Type B pancreatic cell (in vitro differentiated cells): ENCODE measurements at places on chromosomes 1 and 21.

DNA sequence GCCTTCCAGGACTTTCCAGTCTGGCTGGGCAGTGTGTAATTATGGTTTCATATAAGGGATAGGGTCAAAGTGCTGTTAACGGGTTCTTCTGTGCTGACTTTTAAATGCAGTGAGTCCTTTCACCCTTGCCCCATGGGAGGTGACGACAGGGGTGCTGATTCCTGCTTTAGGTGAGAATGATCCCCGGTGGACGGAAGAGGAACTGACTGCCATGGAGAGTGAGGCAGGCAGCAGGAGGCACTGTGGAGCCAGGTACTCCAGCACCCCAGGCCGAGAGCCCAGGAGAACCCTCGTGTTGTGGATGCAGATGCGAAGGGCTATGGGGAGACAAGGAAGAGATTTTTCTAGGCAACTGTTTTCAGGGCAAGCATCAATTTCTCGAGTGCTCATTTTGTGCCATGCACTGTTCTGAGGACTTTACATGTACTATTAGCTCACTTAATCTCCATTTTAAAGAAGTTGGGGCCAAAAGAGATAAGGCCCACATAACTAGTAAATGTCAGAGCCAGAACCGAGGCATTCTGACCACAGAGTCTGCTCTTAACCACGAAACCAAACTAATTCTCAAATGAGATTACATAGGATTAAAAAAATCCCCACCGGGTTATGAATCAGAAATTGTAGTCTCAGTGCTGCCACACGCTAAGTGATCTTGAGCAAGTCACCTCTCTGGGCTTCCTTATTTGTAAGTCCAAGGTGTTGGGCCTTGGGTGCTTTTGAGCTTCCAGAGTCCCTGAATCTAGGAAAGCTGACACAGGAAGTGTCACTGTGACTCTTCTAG is 28.2 kb downstream of the STPG1 start:
- peaks cover 16% of the 10 kb centered on the region for H3K36me3 ChIP-seq
- no peak for DNase-seq
- no peaks in the 10 kb centered on the region for H3K27me3 ChIP-seq
- no peak overlapping the region for H3K4me3 ChIP-seq

DNA sequence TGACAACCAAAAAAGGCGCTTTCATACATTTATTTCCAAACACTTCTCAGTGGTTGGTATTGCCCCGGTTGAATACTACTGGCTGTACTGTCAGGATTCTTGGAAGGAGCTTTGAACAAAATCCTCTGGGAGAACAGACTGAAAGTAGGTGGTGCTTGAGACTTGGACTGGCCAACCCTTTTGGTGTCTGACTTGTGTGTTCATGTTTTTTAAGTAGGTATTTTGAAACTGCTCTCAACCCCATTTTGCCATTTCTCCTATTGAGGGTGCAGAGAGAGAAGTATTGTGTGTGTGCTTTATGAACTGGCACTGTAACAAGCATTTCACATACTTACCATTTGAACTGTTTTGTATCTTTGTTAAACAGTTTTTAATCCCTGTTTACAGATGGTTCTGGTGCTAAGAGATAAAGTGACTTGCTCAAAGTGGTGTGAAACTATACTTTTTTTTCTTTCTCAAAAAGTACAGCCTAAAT is 21.2 kb downstream of the ARID1A start:
- H3K27me3 ChIP-seq: no peaks in the 10 kb centered on the region
- peaks cover 43% of the 10 kb centered on the region for H3K36me3 ChIP-seq
- peak overlapping the region; percentile 5 for H3K27ac ChIP-seq
- H3K4me3 ChIP-seq: no peak overlapping the region
- peaks cover 58% of the 10 kb centered on the region for H3K4me1 ChIP-seq

GRCh38 chr1:89035080-89035479 is 12.4 kb upstream of the GBP3 start:
- no peaks in the 10 kb centered on the region for H3K4me1 ChIP-seq
- no peak overlapping the region for H3K4me3 ChIP-seq
- H3K27ac ChIP-seq: no peak overlapping the region
- no peak for DNase-seq
- H3K36me3 ChIP-seq: no peaks in the 10 kb centered on the region
- no peaks in the 10 kb centered on the region for H3K27me3 ChIP-seq

- H3K27ac ChIP-seq: no peak overlapping the region
- no peaks in the 10 kb centered on the region for H3K4me1 ChIP-seq
- no peaks in the 10 kb centered on the region for H3K27me3 ChIP-seq
- H3K4me3 ChIP-seq: no peak overlapping the region
- no peak for DNase-seq
- H3K36me3 ChIP-seq: no peaks in the 10 kb centered on the region
Measured at GRCh38 chr1:217673387-217673786, 42.2 kb downstream of the SPATA17 start.

GRCh38 chr21:45262041-45262581 is 25.6 kb downstream of the POFUT2 start:
- peaks cover 5% of the 10 kb centered on the region for H3K36me3 ChIP-seq
- H3K4me3 ChIP-seq: no peak overlapping the region
- peaks cover 5% of the 10 kb centered on the region for H3K4me1 ChIP-seq
- H3K27ac ChIP-seq: no peak overlapping the region
- no peak for DNase-seq

DNA sequence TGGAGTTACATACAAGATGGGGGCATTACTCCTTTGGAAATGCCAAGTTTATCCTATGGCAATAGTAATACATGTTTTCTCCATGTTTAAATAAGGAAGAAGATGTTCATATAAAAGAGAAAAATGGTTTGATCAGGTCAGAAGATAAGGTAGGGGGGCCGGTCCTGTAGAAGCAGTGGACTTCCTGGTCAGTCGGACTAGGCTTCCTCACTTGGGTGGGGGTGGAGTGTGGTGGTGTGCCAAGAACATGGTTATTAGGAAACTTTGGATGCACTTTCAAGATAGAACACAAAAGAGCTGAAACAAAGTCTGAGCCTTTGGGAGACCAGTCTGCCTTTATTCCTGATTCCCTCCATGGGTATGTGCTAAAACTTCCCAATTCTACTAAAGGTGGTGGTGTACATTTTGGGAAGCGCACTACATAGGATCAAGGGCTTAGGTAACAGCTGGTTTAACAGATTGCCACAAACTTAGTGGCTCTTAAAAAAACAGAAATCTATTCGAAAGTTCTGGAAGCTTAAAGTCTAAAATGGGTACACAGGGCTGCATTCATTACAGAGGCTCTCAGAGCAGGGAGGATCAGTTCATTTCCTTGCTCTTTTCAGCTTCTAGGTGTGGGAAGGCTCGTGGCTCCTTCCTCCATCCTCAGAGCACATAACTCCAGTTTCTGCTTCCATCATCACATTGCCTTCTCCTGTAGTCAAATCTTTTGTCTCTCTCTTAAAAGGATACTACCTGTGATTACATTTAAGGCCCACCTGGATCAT is 64.6 kb downstream of the KDM1A start:
- H3K4me1 ChIP-seq: no peaks in the 10 kb centered on the region
- no peak for DNase-seq
- H3K4me3 ChIP-seq: no peak overlapping the region
- no peaks in the 10 kb centered on the region for H3K27me3 ChIP-seq
- H3K27ac ChIP-seq: no peak overlapping the region
- peaks cover 48% of the 10 kb centered on the region for H3K36me3 ChIP-seq

- peaks cover 3% of the 10 kb centered on the region for H3K27me3 ChIP-seq
- peaks cover 33% of the 10 kb centered on the region for H3K36me3 ChIP-seq
- no peak overlapping the region for H3K4me3 ChIP-seq
- H3K27ac ChIP-seq: no peak overlapping the region
- H3K4me1 ChIP-seq: peaks cover 35% of the 10 kb centered on the region
Measured at GRCh38 chr1:61337037-61337436, 254.7 kb downstream of the NFIA start.

DNA sequence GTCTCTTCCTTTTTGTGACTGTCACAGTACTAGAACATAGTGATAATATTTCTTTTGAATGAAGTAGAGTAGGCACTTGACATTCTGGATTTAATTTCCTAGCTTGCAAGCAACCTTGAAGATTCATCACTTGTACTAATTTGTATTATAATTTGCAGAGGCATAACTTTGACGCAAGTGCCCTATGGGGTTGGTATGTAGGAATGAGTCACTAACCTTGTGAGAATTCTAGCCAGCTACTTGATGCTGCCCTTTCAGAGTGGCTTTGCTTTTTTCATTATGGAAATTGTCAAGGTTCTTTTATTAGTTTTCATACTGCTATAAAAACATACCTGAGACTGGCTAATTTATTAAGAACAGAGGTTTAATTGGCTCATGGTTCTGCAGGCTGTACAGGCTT is 13.7 kb upstream of the DPH5 start:
- no peak overlapping the region for H3K4me3 ChIP-seq
- DNase-seq: no peak
- H3K27me3 ChIP-seq: no peaks in the 10 kb centered on the region
- H3K4me1 ChIP-seq: no peaks in the 10 kb centered on the region
- H3K27ac ChIP-seq: no peak overlapping the region
- peaks cover 37% of the 10 kb centered on the region for H3K36me3 ChIP-seq

DNA sequence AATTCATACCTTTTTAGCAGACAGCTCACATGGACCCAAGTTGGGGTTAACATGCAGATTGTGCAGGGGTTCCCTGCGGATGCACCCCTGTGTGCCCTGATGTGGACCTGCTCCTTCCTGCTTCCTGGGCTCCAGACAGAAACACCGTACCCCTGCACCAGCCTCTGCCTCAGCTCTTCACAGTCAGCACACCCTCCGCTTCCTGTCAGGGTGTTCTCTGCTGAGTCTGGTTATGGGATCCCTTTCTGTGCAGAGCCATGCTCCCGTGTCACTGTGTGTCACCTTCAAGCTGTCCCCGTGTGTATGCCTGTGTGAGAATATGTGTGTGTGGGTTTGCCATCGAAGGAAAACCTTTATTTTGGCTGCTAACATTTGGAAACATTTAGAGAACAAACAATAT is 48.7 kb upstream of the KCNJ15 start:
- no peak for DNase-seq
- no peak overlapping the region for H3K27ac ChIP-seq
- peaks cover 4% of the 10 kb centered on the region for H3K27me3 ChIP-seq
- H3K4me3 ChIP-seq: no peak overlapping the region

DNA sequence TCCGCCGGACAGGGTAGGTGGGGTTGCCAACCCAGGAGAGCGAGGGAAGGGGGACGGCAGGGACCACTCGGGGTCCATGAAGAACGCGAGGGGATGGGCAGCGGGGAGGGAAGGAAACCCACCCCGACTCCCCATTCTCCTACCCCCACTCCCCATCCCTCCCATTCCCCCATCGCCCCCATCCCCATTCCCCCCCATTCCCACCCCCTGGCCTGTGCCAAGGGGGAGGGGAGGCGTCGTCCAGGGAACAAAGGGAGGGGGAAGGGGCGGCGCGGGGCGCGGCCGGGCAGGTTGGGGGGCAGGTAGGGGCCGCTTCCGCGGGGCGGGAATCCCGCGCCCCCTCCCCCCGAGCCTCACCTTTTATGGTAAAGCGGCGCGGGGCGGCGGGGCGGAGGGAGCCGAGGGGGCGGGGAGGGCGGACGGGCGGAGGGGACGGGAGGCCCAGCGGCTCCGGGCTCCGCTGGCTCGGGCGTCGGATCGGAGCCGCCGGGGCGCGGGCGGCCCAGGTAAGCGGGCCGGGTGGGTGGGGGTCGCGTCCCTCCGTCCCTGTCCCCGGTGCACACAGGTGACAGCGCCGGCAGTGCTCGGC is at the start of gene FBLIM1:
Gene FBLIM1 (plus strand): TSS at position 453 of the 589 bp plus-strand sequence. CDS start 6,189 bp downstream, outside the sequence.
- H3K4me1 ChIP-seq: peaks cover 35% of the 10 kb centered on the region
- peak within 1 kb of the TSS; percentile 93 for H3K4me3 ChIP-seq
- H3K36me3 ChIP-seq: peaks cover 10% of the 10 kb centered on the region
- peak within 1 kb of the TSS; percentile 96 for H3K27ac ChIP-seq

- peak overlapping the region; percentile 7 for H3K27ac ChIP-seq
- H3K4me1 ChIP-seq: no peaks in the 10 kb centered on the region
- H3K4me3 ChIP-seq: no peak overlapping the region
- peaks cover 26% of the 10 kb centered on the region for H3K36me3 ChIP-seq
- DNase-seq: no peak
- H3K27me3 ChIP-seq: no peaks in the 10 kb centered on the region
Measured at GRCh38 chr1:1564268-1564667, 10.4 kb downstream of the SSU72 start.

- peak overlapping the region; percentile 94 for H3K4me3 ChIP-seq
- peaks cover 33% of the 10 kb centered on the region for H3K4me1 ChIP-seq
- no peaks in the 10 kb centered on the region for H3K36me3 ChIP-seq
- H3K27me3 ChIP-seq: no peaks in the 10 kb centered on the region
- peak overlapping the region; percentile 98 for H3K27ac ChIP-seq
Measured at GRCh38 chr1:155000411-155000725, 2.2 kb upstream of the ZBTB7B start.

DNA sequence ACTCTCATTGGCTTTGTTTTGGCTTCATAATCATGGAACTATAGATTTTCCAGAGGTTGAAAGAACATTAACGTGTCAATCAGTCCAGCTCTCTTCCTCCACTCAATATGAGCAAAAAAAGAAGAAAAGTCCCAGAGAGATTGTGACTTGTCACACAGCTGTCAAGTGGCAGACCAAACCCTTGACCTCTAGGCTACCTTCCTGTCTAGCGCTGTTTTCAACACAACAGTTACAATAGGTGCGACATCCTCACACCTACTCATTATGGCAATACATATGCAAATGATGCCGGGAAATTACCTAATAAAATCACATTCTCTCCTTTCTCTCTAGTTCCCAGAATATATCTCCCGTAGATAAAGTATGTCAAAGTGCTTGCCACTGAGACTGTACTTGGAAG is 1.1 kb downstream of the WARS2 start:
- peaks cover 26% of the 10 kb centered on the region for H3K4me1 ChIP-seq
- DNase-seq: no peak
- no peak overlapping the region for H3K4me3 ChIP-seq
- H3K27ac ChIP-seq: no peak overlapping the region
- H3K36me3 ChIP-seq: peaks cover 16% of the 10 kb centered on the region
- no peaks in the 10 kb centered on the region for H3K27me3 ChIP-seq
